Stimulated activated CD4-positive, alpha-beta T cell treated with anti-CD3 and anti-CD28 coated beads, Interleukin-4, amount 100 ng/mL, for 4 hours (primary cell): ENCODE measurements at places on chromosomes 12 and 14.

GRCh38 chr14:99703381-99703780, 19.3 kb downstream of the CYP46A1 start:
- no peak for DNase-seq

- DNase-seq: no peak
These were observed 214.6 kb downstream of the ERC1 start for GRCh38 chr12:1205512-1206060.

GRCh38 chr12:13581031-13581430, 384.5 kb downstream of the EMP1 start:
- DNase-seq: no peak

GRCh38 chr12:81819991-81820633, 61.0 kb upstream of the PPFIA2 start:
- no peak for DNase-seq

GRCh38 chr12:100576331-100577036, 3.0 kb downstream of the GAS2L3 start:
- DNase-seq: no peak

DNA sequence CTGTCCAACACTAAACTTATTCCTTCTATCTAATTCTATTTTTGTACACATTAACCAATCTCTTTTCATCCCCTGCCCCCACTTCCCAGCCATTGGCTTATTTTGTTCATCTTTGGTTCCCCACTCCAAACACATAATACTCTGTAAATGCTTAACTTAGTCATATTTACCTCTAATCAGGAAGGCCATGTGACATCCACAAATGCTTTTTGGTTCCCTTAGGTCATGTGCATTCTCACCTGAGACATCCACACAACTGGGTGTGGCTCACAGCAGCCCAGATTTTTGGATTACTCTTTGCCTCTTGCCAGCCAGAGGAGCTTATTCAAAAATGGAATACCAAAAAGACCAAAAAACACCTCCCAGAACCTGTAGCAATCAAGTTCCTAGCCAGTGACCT, 28.4 kb downstream of the ARL1 start:
- DNase-seq: no peak

- DNase-seq: no peak
These were observed 176.9 kb downstream of the PRKCH start for GRCh38 chr14:61498303-61498702.

DNA sequence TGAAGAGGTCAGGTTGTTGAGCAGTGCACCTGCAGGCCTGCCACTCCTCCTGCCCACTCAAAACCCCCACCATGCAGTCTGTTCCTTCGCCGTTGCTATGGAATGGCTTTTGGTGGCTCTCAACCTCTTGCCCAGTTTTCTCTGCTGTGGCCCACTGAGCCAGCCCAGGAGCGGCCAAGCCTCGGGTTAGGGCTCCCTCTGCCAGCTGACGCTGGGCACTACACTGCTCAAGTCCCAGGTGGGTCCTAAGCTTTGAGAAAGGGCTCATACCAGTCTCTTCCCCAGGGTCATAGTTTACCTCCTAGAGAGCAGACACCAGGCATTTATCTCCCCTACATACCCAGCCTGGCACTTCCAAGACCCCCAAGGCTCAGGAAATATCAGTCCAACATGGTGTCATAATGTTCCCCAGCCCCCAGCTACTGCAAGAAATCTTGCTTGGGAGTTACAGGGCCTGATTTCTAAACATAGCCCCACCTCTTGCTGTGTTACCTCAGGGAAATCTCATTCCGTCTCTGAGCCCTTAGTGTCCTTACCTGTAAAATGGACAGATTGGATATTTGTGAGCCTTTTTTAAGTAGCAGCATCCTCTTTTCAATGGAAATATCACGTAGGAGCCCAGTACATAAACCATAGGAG, 59.4 kb downstream of the TSPAN11 start:
- DNase-seq: no peak

- DNase-seq: no peak
These were observed 56.5 kb upstream of the BCAT1 start for GRCh38 chr12:25005376-25005775.

- DNase-seq: no peak
These were observed 14.1 kb downstream of the DRAM1 start for GRCh38 chr12:101891462-101891971.

- no peak for DNase-seq
These were observed 23.1 kb downstream of the XRCC3 start for GRCh38 chr14:103692159-103692558.
